ENCODE measurements at places on chromosomes 2 and 18. TPM values are rescaled to one million over a fixed set of nuclear protein-coding genes. Genes with fewer than 3 reads are reported as not detected.

Gene MATN3
- not detected for total RNA-seq

Gene MYO5B
- not detected for total RNA-seq

Gene ANO7
- total RNA-seq, result 0.14 TPM

Gene LINC00305
- 5.1 TPM for total RNA-seq

Gene SP9
- total RNA-seq, result not detected

Gene RTP5
- not detected for total RNA-seq

Gene CREG2
- not detected for total RNA-seq

DNA sequence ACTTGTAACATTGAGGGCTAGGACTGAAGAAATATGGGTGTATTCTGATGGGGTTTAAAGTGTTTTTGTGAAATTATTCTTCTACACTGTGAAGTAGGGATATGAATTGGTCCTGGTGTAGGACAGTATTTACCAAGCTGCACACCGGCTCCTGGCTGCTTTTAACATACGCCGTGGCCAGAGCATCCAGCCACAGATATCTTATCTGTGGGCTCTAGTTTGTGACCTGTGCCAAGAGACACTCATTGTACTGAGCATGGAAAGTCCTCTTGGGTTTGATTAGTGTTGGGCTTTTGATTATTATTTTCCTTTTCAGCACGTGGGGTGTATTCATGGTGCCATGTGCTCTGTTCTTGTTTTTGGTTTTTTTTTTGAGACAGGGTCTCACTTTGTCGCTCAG, 8.0 kb downstream of the USP39 start:
- DNase-seq, result no peak

GRCh38 chr2:46985512-46985911, 69.9 kb upstream of the MCFD2 start:
- no peak for DNase-seq

GRCh38 chr18:44651478-44651877, 29.2 kb upstream of the SETBP1 start:
- DNase-seq, result no peak

DNA sequence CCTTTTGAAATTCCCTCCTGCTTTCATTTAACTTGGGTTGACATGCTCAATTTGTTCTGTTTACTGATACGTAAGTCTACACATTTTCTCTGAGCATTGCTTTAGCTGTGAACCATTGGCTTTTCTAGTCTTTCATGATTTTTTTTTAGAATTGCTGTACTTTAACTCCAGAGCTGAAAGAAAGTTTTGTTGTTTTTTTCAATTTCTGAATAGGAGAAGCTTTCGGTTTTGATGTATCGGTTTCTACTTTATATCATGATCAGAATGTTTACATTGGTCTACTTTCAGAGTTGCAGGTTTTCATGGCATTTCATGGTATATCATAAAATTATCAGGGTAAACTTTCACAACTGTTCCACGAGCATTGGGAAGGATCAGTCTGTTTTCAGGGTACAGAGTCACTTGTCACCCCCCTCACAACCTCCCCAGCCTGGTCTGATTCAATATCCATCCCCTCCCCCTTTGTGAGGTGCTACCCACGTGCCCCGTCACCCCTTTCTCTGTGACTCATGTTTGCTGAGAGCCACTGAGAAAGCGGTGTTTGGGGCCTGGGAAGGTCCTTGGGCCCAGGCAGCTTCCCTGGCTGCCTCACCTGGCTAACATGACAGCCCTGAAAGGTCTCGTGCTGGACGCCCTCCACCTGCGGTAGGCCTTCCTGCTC, 7.0 kb downstream of the ASTL start:
- no peak for DNase-seq

GRCh38 chr2:63059793-63060471, 9.3 kb downstream of the OTX1 start:
- no peak for DNase-seq

- DNase-seq, result no peak
These were observed 9.9 kb downstream of the COL3A1 start for GRCh38 chr2:188984065-188984491.

DNA sequence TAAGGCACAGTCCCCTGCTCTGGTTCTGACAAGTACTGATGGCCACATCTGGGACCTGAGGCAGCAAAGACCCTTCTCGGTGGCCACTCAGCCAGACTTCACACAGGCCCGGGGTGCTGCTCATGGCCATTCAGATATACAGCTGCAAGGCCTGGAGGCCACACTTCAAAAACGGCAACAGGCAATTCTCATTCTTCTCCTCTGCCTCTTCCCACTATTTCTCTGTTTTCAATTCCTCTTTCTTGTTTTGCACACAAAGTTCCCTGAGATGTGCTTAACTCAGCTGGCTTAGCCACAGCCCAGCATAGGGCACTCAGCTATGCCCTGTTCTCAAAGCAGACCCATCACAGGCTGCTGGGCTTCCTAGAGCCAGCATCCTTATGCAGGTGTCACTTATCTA, 29.9 kb downstream of the PTPN18 start:
- no peak for DNase-seq

DNA sequence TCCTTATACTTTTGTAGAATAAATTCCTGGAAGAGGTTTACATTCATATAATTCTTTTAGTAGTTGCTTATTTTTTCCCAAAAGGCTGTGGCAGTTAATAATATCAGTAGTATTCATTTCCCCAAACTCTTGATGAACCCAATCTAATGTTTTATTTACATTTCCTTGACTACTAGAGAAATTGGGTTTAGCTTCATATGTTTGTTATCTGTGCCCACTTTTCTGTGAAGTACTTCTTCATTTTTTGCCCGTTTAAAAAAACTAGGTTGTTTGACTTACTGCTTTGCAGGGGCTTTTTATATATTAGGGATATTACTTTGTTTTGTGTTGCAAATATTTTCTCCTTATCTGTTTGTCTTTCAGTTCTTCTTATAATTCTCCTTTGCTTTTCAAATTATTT, 17.2 kb downstream of the RALB start:
- no peak for DNase-seq

- DNase-seq, result no peak
These were observed 880.7 kb downstream of the SUCLG1 start for GRCh38 chr2:83578405-83578804.

DNA sequence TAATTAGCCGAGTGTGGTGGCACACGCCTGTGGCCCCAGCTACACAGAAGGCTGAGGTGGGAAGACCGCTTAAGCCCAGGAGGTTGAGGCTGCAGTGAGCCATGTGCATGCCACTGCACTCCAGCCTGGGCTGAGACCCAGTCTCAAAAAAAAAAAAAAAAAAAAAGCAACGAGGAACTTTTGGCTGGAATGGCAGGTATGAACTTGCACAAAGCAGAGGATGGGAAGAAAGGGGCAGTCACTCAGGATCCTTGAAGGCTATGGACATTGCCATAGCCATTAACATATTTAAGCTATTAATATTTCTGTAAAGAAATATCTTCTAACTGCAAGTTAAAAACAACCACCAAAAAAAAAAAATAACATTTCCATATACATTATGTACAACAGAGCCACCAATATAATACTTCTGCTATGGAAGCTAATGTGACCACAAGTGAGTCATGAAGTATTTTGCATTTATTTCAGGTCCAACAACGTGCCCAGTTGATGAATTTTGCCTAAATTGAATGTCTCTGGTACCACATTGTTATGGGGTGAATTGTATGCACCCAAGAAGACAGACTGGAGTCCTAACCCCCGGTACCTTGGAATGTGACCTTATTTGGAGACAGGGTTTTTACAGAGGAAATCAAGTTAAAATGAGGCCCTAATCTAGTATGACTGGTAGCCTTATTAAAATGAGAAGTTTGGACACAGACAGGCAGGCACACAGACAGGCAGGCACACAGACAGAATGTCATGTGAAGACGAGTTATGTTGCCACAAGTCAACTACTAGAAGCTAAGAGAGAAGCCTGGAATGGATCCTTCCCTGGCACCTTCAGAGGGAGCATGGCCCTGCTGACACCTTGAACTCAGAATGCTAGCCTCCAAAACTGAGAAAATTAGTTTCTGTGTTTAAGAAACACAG, 102.8 kb downstream of the RBMS1 start:
- no peak for DNase-seq

Measured in Karpas-422 (cell line).